ENCODE measurements at places on chromosomes 5 and 9.

DNA sequence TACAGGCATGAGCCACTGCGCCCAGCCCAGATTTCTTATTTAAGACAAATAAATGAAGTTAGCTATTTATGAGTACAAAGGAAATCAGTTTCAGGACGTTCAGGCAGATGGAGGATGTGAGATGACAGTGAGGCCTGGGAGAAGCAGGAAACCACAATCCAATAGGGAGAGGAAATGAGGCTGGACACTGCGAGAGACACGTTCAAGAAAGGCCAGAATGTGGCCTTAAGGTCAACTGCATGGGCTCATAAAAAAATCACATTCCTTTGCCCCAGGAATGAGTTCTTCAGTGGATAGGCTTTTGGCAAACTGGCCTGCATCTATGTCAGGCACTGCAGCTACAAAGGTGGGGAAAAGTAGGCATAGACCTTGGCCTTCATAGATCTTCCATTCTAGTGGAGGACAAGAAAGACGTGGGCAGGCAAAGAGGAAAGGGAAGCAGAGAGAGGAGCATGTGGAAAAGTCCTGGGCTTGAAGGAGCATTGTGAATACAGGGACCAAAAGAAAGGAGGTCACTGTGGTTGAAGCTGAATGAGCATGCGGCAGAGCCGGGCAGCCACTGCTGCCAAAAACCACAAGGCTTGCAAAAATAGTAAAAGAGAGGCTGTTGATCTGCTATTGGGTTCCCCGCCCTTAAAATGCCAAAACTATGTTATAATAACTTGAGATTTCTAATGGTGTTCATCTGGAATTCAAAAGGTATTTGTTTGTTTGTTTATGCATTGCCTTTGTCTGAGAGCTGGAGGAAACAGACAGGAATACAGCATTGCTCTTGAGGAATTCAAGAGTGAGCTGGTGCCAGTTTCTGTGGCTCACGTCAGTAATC lies 133.0 kb downstream of the GNA14 start:
- DNase-seq = no peak

GRCh38 chr9:129748249-129748648 lies 4.6 kb downstream of the PTGES start:
- DNase-seq = no peak

GRCh38 chr9:37398464-37399025 lies 24.0 kb upstream of the GRHPR start:
- no peak for DNase-seq

GRCh38 chr9:131734165-131734610 lies 5.7 kb downstream of the RAPGEF1 start:
- no peak for DNase-seq

Measured in stimulated activated CD4-positive, alpha-beta T cell treated with anti-CD3 and anti-CD28 coated beads, Interleukin-15, amount 100 ng/mL, for 1 hour (primary cell).